Uterine smooth muscle cell (primary cell): ENCODE measurements at places on chromosomes 16 and 17. TPM values are rescaled to one million over a fixed set of nuclear protein-coding genes. Genes with fewer than 3 reads are reported as not detected.

Gene CDT1
- 6.1 and 25.0 TPM in 2 replicates for total RNA-seq

Gene CNTD1
- total RNA-seq, result 0.37 TPM in 1 of 2 replicates, not detected in the other

Gene DBNDD1
- total RNA-seq, result 0.75 and 1.4 TPM in 2 replicates

Gene OR2C1
- 0.25 TPM in 1 of 2 replicates, not detected in the other for total RNA-seq

Gene HYDIN
- 0.33 and 1.00 TPM in 2 replicates for total RNA-seq

Gene ZNF668
- total RNA-seq, result 10.6 and 14.1 TPM in 2 replicates

Gene SRL
- total RNA-seq, result under 0.01 and 0.11 TPM in 2 replicates

Gene MYO1C
- 189 and 222 TPM in 2 replicates for total RNA-seq

Gene GNGT2
- total RNA-seq, result not detected in 2 replicates

Gene NOD2
- 0.22 and 0.25 TPM in 2 replicates for total RNA-seq

Gene PHLPP2
- total RNA-seq, result 11.4 and 13.2 TPM in 2 replicates

Gene TMEM204
- total RNA-seq, result 4.8 and 7.2 TPM in 2 replicates

Gene LPO
- total RNA-seq, result not detected in 2 replicates

Gene TVP23C
- total RNA-seq, result 24.2 and 47.6 TPM in 2 replicates

Gene CIITA
- total RNA-seq, result under 0.01 and 0.22 TPM in 2 replicates

Gene KRT16
- 0.12 and 0.22 TPM in 2 replicates for total RNA-seq

Gene SLC7A6
- 12.6 and 17.3 TPM in 2 replicates for total RNA-seq

Gene SLC6A2
- not detected in 2 replicates for total RNA-seq

Gene PLEKHG4
- 21.5 and 25.0 TPM in 2 replicates for total RNA-seq

Gene PRR35
- 0.11 TPM in 1 of 2 replicates, not detected in the other for total RNA-seq

Gene CSH2
- total RNA-seq, result under 0.01 TPM in 1 of 2 replicates, not detected in the other

Gene DOC2B
- not detected in 2 replicates for total RNA-seq

Gene SPATA2L
- 14.4 and 16.9 TPM in 2 replicates for total RNA-seq

Gene TXNL4B
- 11.2 and 13.2 TPM in 2 replicates for total RNA-seq

Gene CNTNAP4
- not detected in 2 replicates for total RNA-seq

Gene OTOP3
- total RNA-seq, result not detected in 2 replicates

Gene TIMM22
- 12.9 and 18.0 TPM in 2 replicates for total RNA-seq

Gene MYLK3
- 0.11 and 0.37 TPM in 2 replicates for total RNA-seq

Gene CCL22
- not detected in 2 replicates for total RNA-seq

Gene SDR42E1
- under 0.01 and 0.22 TPM in 2 replicates for total RNA-seq

Gene GNAO1
- total RNA-seq, result under 0.01 TPM in 2 replicates

Gene SLC43A2
- total RNA-seq, result 2.1 and 2.9 TPM in 2 replicates

Gene SRCIN1
- total RNA-seq, result under 0.01 and 0.12 TPM in 2 replicates

Gene NT5C3B
- 55.6 and 76.4 TPM in 2 replicates for total RNA-seq

Gene PLCD3
- 21.0 and 23.0 TPM in 2 replicates for total RNA-seq
